Activated CD4-positive, alpha-beta T cell treated with anti-CD3 and anti-CD28 coated beads, Interleukin-2, amount 50 U/mL, for 16 hours (primary cell): ENCODE measurements at places on chromosomes 12 and 14.

- no peak for DNase-seq
Measured at GRCh38 chr12:108308395-108309085, 30.6 kb downstream of the CMKLR1 start.

DNA sequence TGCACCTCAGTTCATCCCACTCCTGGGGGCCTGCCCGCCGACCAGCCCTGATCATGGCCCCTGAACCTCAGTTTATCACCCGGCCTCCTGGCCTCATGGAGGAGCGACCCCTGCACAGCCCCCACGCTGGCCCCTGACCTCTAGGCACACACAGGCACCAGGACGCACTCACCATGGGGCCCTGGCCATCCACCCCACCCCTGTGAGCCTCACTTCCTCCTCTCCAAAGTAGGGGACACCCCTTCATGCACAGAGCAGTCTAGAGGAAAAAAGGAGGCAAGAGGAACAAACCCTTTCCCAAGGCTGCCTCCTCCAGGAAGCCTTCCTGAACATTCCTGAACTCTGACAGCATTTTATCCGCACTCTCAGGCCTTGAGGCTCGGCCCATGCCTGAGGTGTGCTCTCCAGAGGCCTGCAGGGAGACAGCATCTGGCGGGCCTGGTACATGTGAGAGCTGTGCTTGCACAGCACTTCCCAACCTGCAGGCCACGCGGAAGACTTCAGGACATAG is 39.4 kb downstream of the CCNK start:
- DNase-seq = no peak

GRCh38 chr12:63826006-63826585 is 18.4 kb upstream of the SRGAP1 start:
- DNase-seq = no peak

DNA sequence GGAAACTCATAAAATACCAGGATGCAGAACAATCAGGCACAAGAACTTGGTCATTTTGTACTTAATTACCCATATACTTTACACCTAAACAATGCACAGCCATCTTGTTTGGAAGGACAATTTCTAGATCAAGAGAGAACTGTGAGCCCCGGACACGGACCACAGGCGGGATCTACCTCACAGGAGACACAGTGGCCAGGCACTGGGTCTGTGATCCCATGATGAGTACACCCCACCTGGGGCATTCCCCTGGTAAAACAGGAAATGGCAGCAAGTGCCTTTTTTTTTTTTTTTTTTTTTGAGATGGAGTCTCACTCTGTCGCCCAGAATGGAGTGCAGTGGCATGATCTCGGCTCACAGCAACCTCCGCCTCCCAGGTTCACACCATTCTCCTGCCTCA is 15.2 kb downstream of the GOLGA3 start:
- no peak for DNase-seq

GRCh38 chr14:77306851-77307496 is 13.7 kb downstream of the POMT2 start:
- peak; percentile 25 for DNase-seq

- DNase-seq = no peak
Measured at GRCh38 chr14:60789656-60790055, 55.1 kb downstream of the MNAT1 start.

GRCh38 chr14:70744641-70745040 is 64.7 kb downstream of the MAP3K9 start:
- no peak for DNase-seq

- peak; percentile 46 for DNase-seq
Measured at GRCh38 chr14:99946652-99947489, 118.4 kb upstream of the EVL start.

- peak; percentile 49 for DNase-seq
Measured at GRCh38 chr14:102525219-102525928, 15.8 kb upstream of the ANKRD9 start.

DNA sequence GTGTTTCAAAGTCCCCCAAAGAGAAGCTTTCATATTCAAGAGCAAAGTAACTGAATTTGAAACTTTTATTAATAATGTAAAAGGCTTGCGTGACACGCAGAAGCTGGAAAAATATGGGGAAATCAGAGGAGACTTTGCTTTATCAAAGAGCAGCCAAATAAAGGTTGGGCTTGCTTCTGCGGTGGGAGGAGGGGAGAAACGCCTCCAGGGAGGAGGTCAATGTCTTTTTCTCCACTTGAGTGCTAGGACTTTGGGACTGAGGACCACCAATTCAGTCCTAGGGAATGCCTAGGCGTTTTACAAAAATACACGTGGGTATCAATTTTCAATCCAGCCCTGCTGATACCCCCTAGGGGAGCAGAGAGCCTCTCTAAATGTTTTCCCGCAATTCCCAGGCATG is 60.9 kb upstream of the FZD10 start:
- no peak for DNase-seq

- no peak for DNase-seq
Measured at GRCh38 chr12:46919666-46920400, 94.0 kb upstream of the SLC38A4 start.

DNA sequence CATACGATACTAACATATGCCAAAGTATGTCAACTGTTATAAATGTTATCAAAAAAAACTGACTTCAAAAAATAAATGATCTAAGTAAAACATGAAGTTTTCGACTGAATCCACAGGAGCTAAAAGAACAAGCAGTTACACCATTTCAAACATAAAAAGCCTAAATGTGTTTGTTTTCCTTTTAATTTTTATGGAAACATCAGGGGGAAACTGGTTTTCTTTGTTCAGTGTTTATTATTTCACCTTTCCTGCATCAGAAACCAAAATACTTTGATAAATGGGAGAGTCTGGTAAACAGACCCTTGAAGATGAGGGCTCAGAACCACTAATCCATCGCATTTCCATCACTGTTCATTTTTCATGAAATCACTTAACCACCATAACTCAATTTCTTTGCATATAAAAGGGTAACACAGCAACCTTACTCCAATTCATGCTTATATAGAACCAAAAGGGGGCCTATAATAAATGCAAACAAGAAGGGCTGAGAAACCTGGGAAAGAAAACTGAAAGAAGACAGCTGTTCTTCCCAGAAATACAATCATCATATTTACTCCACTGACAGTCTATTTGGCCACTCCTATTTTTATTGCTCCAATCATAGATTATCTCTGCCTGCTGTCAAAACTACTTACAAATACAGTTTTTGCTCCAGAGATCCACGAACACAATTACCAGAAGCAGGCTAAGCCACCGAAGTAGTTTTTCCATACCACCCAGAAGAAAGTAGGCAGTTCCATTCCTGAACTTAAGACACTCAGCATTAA is 17.0 kb downstream of the FGD6 start:
- no peak for DNase-seq

DNA sequence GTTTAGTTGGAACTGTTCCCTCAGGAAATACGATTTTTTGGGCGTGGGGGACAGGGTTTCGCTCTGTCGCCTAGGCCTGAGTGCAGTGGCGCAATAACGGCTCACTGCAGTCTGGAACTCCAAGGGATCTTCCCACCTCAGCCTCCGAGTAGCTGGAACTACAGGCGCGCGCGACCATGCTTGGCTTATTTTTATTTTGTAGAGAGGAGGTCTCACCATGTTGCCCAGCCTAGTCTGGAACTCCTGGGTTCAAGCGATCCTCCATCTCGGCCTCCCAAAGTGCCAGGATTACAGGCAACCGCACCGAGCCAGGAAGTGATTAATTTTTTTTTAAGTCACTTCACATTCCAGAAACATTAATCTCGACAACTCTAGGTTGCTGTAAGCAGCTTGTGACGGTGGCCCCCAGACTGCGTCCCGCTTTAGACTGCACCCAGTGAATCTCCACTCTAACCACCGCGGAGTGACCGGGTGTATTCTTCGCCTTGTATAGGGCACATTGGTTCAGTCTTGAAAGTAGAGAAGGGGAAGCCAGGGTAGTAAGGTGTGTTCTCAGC is 830 bp upstream of the MIS18BP1 start:
- DNase-seq = no peak

DNA sequence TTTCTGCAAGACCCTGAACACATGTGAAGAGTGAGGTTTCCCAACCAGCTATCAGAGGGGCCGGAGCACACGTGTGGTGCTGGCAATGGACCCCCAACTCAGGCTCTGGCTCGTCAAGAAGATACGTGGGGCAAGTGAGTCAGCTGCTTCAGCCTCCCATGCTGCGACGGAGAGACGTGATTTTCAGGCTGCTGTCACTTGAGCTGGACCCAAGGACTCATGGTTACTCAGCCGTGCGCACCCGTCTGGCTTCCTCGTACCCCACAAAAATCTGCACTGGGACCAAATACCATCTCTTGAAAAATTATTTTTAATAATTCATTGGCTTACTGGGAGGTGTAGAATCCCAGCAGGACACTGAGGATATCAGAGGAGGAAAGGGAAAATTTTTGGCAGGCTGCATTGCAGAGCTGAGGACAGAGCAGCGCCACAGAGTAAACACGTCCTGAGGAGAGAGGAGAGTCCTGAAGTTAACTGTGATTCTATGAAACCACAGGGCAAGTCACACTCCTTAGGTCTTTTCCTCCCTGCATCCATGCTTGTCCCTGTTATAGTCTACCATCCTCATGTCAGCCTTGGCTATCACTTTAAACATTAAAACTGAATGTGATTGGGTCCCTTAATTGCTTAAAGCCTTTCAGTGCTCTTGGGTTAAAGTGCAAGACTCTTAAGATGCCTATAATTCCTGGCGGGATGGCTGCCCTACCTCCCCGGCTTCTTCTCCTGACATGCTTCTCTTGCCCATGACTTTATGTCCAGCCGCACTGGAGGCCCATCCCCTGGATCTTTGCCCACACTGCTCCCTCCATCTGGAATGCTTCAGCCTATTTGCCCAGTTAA is 95.3 kb upstream of the SLC35F4 start:
- DNase-seq = no peak

DNA sequence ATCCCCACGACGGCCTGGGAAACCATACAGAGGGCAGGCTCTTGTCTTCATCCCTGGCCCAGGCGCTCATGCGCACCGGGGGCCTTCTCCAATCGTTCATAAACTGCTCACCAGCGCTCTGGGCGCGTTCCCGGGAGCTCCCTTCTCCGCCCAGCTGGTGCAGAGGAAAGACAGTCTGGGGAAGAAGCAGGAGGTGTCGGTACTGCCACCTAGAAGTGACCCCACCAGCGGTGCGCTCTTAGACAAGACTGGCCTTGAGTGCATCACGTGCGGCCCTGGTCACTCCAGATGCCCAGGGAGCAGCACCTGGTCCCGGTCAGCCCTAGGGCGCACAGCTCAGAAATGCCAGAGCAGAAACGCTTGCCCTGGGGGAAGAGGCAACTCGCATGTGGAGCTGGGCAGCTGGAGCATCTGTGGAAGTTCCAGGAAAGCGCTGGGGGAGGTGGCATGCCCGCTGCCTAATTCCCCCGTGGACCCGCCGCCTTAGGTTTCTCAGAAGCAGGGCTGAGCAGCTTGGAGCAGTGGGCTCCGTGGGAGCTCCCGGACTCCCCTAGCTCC is 2.5 kb downstream of the GSC start:
- DNase-seq = no peak

- no peak for DNase-seq
Measured at GRCh38 chr12:121811434-121812319, 7.9 kb downstream of the SETD1B start.

- DNase-seq = no peak
Measured at GRCh38 chr12:121255433-121255832, 41.1 kb downstream of the CAMKK2 start.

GRCh38 chr12:9897535-9897934 is 16.2 kb downstream of the KLRF2 start:
- no peak for DNase-seq
